Activated T-helper 1 cell treated with anti-CD3 and anti-CD28 coated beads, Interleukin-12 subunit alpha, Interleukin-12 subunit beta, Interleukin-2, Interleukin-4 antibody, amounts not matched to agents 30 ng/mL and 10 ng/mL and 1 ng/mL, durations not matched to agents 14 hours and 24 hours and 36 hours (primary cell): ENCODE measurements at places on chromosomes 5 and 9. TPM values are rescaled to one million over a fixed set of nuclear protein-coding genes. Genes with fewer than 3 reads are reported as not detected.

The TAF11L10 gene
- total RNA-seq = not detected in 2 replicates

The SRD5A1 gene
- 13.8 and 14.0 TPM in 2 replicates for total RNA-seq

The SLC25A2 gene
- 0.20 and 0.57 TPM in 2 replicates for total RNA-seq

The ZNF483 gene
- 2.4 and 3.5 TPM in 2 replicates for total RNA-seq

The QRFP gene
- total RNA-seq = not detected in 2 replicates

The FOXD4L3 gene
- total RNA-seq = 0.17 TPM in 1 of 2 replicates, not detected in the other

The C9orf153 gene
- total RNA-seq = 0.34 TPM in 1 of 2 replicates, not detected in the other

The OMD gene
- total RNA-seq = not detected in 2 replicates

The APBA1 gene
- total RNA-seq = 2.4 and 3.5 TPM in 2 replicates

The GDA gene
- total RNA-seq = not detected in 2 replicates

The ZCCHC10 gene
- 37.6 and 41.7 TPM in 2 replicates for total RNA-seq

The TNPO1 gene
- 133 and 142 TPM in 2 replicates for total RNA-seq

The FOXD1 gene
- total RNA-seq = 0.13 and 0.15 TPM in 2 replicates

The ANKRD55 gene
- 1.0 and 1.8 TPM in 2 replicates for total RNA-seq

The GFI1B gene
- not detected in 2 replicates for total RNA-seq

The MEIKIN gene
- total RNA-seq = not detected in 2 replicates

The KCNV2 gene
- not detected in 2 replicates for total RNA-seq

The NAIP gene
- 7.8 and 8.2 TPM in 2 replicates for total RNA-seq

The ADAMTS19 gene
- total RNA-seq = not detected in 2 replicates

The ZNF658 gene
- 1.9 and 2.5 TPM in 2 replicates for total RNA-seq

The POU5F2 gene
- 1.6 TPM in 2 replicates for total RNA-seq

The CDKN2AIPNL gene
- total RNA-seq = 33.6 and 35.6 TPM in 2 replicates

The TXNDC8 gene
- total RNA-seq = not detected in 2 replicates

The UBE2R2 gene
- 40.0 and 41.0 TPM in 2 replicates for total RNA-seq

The MUSK gene
- total RNA-seq = not detected in 2 replicates

The DOCK8 gene
- 120 and 122 TPM in 2 replicates for total RNA-seq

The PFDN1 gene
- total RNA-seq = 59.5 and 60.6 TPM in 2 replicates

The ANKRD20A1 gene
- total RNA-seq = 0.59 and 1.9 TPM in 2 replicates

The LHX2 gene
- not detected in 2 replicates for total RNA-seq

The GALT gene
- 72.0 and 73.7 TPM in 2 replicates for total RNA-seq

The WDR38 gene
- not detected in 2 replicates for total RNA-seq

The LEAP2 gene
- 3.9 and 4.9 TPM in 2 replicates for total RNA-seq

The IRX1 gene
- total RNA-seq = not detected in 2 replicates

The CDO1 gene
- 0.49 and 0.66 TPM in 2 replicates for total RNA-seq

The LPAR1 gene
- total RNA-seq = not detected in 2 replicates

The PCDHGC5 gene
- total RNA-seq = not detected in 2 replicates

The NAA35 gene
- 28.6 and 32.9 TPM in 2 replicates for total RNA-seq

The FGD3 gene
- total RNA-seq = 43.9 and 44.0 TPM in 2 replicates

The SEMA4D gene
- total RNA-seq = 388 and 411 TPM in 2 replicates

The SLC1A3 gene
- not detected in 2 replicates for total RNA-seq

The PCDHB2 gene
- total RNA-seq = not detected in 2 replicates
